ENCODE measurements at places on chromosomes 11 and 22. TPM values are rescaled to one million over a fixed set of nuclear protein-coding genes. Genes with fewer than 3 reads are reported as not detected.

Gene SYT8
- total RNA-seq: not detected

DNA sequence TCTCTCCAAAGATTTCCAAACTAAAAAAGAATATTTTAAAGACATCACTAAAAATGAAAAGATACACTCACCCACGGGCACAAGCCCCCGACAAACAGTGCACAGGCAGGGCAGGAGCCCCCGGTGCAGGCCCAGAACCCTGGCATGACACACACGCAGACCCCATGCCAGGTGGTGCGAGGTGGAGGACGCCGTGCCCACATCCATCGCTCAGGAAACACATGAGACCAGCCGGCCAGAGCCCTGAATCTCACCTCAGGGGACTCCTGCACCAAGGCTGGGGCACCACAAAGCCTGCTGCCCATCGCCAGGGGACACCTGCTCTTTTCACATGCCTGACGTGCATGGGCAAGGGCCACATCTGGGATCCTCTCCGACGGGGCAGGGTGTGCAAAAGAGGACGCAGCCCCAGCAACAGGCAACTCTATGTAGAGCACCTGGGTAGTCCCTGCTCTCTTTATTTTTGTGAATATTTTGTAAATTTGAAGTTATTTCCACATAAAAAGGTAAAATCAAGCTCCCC lies 13.4 kb downstream of the BRD1 start:
- peaks cover 3% of the 10 kb centered on the region for H3K36me3 ChIP-seq
- H3K27me3 ChIP-seq: no peaks in the 10 kb centered on the region
- no peak for DNase-seq
- H3K4me3 ChIP-seq: no peak overlapping the region

Gene PANX3
- not detected for total RNA-seq

DNA sequence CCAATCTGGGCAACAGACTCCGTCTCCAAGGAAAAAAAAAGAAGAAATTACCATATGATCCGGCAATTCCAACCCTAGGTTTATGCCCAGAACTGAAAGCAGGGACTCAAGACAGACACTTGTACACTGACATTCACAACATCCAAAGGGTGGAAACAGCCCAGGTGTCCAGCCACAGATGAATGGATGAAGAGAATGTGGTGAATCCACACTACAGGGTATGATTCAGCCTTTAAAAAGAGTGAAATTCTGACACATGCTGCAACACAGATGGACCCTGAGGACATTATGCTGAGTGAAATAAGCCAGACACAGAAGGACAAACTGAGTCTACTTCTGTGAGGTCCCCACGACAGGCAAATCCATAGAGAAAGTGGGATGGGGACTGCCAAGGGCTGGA lies 43.9 kb downstream of the SGSM3 start:
- H3K27ac ChIP-seq: no peak overlapping the region
- peaks cover 14% of the 10 kb centered on the region for H3K4me1 ChIP-seq
- no peak overlapping the region for H3K4me3 ChIP-seq
- H3K36me3 ChIP-seq: peaks cover 24% of the 10 kb centered on the region
- no peaks in the 10 kb centered on the region for H3K27me3 ChIP-seq

DNA sequence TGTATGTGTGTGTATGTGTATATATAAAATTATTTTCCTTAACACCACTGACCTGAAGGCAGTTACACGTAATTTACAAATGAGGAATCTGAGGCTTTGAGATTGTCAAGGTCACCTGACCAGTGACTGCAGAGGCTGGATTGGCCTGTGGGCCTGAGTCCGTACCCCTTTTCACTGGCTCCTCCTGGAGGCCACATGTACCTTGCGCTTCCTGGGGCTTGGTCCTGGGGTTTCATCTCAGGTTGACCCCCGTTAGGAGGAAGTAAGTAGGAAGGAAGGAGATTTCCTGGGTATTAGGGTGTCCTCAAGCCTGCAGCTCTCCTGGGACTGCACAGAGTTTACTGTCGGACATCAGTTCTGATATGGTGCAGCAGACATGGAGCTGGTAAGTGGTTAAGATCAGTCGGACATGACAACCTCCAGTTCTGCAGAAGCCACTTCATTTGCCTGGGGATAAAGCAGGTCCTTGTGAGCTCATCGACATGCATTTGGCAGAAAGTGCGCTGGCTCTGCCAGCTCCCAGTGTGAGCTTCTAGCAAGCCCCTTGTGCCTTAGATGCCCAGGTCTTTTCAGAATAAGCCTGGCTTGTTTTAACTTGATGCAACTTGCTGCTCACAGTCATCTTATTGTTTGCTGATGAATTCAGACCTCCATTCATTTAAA lies 36.6 kb downstream of the ST3GAL4 start:
- no peaks in the 10 kb centered on the region for H3K27me3 ChIP-seq
- DNase-seq: no peak
- H3K27ac ChIP-seq: no peak overlapping the region
- no peaks in the 10 kb centered on the region for H3K36me3 ChIP-seq
- H3K4me3 ChIP-seq: no peak overlapping the region

- no peaks in the 10 kb centered on the region for H3K4me1 ChIP-seq
- no peak overlapping the region for H3K27ac ChIP-seq
- H3K36me3 ChIP-seq: no peaks in the 10 kb centered on the region
- H3K4me3 ChIP-seq: no peak overlapping the region
- H3K27me3 ChIP-seq: no peaks in the 10 kb centered on the region
Observed at GRCh38 chr11:44548032-44548695, 17.3 kb upstream of the CD82 start.

Gene MUC5B
- total RNA-seq: 0.76 TPM

Gene SLC35F2
- total RNA-seq: not detected

Gene LRRC56
- 1.1 TPM for total RNA-seq

GRCh38 chr11:88320149-88320559 lies 17.4 kb downstream of the CTSC start:
- no peak for DNase-seq
- no peaks in the 10 kb centered on the region for H3K27me3 ChIP-seq
- no peak overlapping the region for H3K4me3 ChIP-seq
- no peak overlapping the region for H3K27ac ChIP-seq
- no peaks in the 10 kb centered on the region for H3K4me1 ChIP-seq

Gene HOATZ
- not detected for total RNA-seq

GRCh38 chr11:285894-286220 lies 3.1 kb upstream of the PGGHG start:
- DNase-seq: no peak
- no peaks in the 10 kb centered on the region for H3K4me1 ChIP-seq
- no peak overlapping the region for H3K4me3 ChIP-seq
- no peaks in the 10 kb centered on the region for H3K36me3 ChIP-seq
- no peak overlapping the region for H3K27ac ChIP-seq

Gene SCGB1C1
- not detected for total RNA-seq

- H3K4me1 ChIP-seq: peaks cover 4% of the 10 kb centered on the region
- H3K36me3 ChIP-seq: no peaks in the 10 kb centered on the region
- H3K27ac ChIP-seq: no peak overlapping the region
- DNase-seq: peak; percentile 48
- H3K27me3 ChIP-seq: no peaks in the 10 kb centered on the region
Observed at GRCh38 chr11:1845561-1846452, 7.0 kb downstream of the TNNI2 start.

Gene COA4
- 62.0 TPM for total RNA-seq

All from right lobe of liver (tissue), 6 donors.